ENCODE measurements at places on chromosomes 1 and 21.

DNA sequence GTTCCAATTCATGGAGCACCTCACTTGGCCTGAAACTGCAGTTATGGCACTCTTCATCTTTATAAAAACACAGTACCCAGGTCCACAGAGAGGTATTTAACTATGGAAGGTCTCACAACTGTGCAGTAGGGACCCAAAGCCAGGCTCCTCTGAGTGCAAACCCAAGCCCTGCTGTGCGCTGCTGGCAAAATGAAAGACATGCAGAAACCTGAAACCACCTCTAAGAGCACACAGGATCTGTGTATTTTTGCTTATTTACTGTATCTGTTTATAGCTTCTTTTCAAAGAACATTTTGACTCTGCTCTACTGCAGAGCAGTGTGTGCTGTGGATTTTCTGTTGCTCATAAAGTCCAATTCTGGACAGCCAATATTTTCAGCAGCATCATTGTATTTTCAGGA is 166.6 kb downstream of the DSCAM start:
- no peak for DNase-seq

DNA sequence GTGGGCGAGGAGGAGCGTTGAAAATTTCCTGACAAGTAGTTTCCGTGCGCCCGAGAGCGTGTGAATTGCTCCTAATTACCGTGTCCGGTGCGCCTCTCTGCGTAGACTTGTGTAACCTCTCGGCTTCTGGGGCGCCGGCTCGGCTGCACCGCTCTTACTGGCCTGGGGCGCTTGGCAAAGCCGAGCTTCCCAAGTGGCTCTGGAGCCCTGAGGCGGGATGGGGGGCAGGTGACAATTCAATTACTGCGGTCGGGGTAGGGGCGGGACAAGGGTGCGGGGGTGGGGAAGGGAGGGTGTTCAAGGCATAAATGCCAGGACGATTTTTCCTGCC is 392 bp upstream of the DMRTA2 start:
- no peak for DNase-seq

- no peak for DNase-seq
Observed at GRCh38 chr1:7770669-7770996, 463 bp upstream of the VAMP3 start.

GRCh38 chr21:32741336-32741735 is 13.5 kb upstream of the SYNJ1 start:
- no peak for DNase-seq

GRCh38 chr21:46557469-46557868 is 47.4 kb downstream of the S100B start:
- no peak for DNase-seq

DNA sequence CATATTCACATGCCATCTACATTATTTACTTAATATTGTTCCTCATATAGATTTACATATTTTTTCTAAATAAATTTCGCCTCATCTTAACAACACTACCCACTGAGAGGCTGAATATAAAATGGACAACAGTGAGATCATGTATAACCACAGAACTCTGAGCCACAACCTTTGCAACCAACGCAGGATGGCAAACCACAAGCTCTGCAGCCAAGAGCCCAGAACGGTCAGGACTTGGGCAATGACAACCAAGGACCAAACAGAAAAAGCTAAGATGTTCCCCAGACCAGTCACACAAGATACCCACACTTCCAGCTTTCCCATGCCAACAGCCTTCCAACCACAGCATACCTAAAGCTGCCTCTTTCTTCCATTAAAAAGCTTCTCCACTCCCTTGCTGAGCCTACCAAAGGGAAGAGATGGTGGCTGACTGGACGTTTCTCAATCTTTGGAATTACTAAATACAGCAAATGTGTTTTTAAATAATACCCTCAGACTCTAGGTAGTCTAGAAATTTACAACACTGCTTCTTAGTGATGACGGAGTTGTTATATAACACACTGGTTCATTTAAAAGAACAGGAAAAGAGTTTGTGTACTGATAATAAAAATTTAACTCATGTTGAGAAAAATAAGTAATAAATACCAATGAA is 117.9 kb downstream of the AKT3 start:
- DNase-seq: no peak

DNA sequence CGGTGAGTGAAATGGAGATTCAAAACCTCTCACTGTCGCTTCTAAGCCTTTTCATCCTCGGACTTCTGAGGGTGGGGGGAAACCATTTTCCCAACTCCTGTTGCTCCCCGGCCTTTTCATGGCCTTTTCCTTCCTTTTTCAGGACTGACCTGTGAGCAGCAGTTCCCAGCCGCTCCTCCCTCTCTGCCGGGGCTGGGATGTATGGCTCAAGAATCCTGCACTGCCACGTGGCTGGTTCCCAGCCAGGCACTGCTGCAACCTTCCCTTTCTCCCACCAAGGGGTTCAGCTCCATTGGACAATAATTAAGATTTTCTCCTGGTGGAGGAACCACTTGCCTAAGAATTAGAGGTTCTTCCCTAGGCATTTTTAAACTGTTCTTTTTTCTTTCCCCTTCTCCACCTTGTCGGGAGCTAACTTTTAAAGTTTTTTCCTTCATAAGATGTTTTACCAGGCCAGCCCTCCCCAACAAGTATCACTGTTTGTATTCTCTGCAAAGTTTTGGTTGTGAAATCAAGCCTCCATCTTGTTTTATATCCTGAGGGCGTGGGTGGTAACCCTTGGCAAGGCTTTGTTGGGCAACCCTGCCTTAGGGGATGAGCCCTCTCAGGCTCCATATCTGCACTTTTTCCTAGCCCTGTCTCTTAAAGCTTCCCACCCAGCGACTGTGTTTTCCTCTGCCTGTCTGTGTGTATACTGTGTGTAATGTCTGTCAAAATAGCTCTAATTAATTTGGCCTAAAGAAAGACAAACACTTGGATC is 1166.6 kb upstream of the ADGRL2 start:
- DNase-seq: no peak

GRCh38 chr1:156865258-156865657 is 4.6 kb downstream of the NTRK1 start:
- DNase-seq: no peak

DNA sequence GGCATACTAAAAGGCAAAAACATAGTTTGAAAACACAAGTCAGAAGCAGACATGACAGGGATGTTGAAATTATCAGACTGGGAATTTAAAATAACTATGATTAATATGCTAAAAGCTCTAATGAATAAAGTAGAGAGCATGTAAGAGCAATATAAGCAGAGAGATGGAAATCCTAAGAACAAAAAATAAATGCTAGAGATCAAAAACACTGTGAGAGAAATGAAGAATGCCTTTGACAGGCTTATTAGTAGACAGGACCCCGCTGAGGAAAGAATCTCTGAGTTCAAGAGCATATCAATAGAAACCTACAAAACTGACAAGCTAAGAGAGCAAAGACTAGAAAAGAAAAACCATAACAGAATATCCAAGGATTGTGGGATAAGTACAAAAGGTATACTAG is 93.9 kb downstream of the MPZL1 start:
- DNase-seq: no peak

DNA sequence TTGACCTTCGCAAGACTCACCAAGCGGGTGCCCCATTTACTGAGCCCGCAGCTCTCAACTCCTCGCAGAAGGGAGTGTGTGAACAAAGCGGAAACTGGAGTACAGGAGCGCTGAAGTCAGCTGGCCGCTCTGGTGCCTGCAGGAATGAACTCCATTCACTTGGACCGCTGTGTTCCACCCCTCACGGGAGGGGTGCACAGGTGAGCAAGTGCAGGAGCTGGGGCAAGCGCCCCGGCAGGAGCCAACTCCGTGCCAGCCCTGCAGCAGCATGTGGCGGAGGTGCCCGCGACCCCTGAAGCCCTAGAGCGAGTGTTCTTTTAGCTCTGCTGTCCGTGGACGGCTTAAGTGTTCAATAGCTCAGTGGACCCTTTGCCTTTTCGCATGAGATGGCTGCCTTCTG is 471.6 kb upstream of the ADGRL4 start:
- no peak for DNase-seq

DNA sequence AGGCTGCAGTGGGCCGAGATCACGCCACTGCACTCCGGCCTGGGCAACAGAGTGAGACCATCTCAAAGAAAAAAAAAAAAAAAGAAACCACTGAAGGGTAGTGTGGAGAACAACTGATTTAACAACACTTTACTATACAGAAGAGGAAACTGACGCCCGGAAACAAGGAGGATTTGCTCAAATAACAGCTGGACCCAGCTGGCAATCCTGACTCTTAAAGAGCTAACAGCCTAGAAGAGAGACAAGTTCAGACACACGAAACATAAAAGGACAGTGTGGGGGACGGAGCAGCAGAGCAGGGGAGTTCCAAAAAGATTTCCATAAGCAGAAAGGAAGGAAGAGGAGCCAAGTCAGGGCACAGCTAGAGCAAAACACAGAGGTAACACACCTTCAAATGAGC is 4.4 kb downstream of the ECHDC2 start:
- no peak for DNase-seq

- DNase-seq: no peak
Observed at GRCh38 chr1:208531003-208531750, 287.0 kb upstream of the PLXNA2 start.

GRCh38 chr1:195951313-195951712 is 656.9 kb downstream of the KCNT2 start:
- DNase-seq: no peak

DNA sequence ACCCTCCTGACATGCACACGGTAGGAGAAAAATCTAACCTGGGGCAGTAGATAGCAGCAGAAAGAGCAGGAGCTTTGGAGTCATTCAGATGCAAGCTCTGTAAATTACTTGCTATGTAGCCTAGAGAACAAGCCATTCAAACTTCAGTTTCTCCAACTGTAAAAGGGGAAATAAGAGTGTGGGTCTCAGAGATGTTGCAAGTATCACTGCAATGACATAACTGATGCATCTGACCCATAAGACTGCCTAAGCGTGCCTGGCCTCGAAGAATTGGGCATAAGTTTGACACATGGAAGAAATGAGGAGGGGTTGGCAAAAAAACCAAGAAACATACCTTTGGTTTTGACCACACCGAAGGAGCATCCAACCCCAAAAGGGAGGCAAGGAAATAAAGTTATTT is 5.2 kb downstream of the AK2 start:
- no peak for DNase-seq

Data from HTR-8/SVneo (cell line).